T-helper 1 cell (primary cell): ENCODE measurements at places on chromosomes 16 and 17.

- DNase-seq = no peak
Observed at GRCh38 chr16:1089822-1090619, 6.0 kb downstream of the C1QTNF8 start.

GRCh38 chr17:2170023-2170422 is 115.1 kb downstream of the HIC1 start:
- no peak for DNase-seq

- no peak for DNase-seq
Observed at GRCh38 chr16:79687249-79688130, 87.0 kb upstream of the MAF start.

DNA sequence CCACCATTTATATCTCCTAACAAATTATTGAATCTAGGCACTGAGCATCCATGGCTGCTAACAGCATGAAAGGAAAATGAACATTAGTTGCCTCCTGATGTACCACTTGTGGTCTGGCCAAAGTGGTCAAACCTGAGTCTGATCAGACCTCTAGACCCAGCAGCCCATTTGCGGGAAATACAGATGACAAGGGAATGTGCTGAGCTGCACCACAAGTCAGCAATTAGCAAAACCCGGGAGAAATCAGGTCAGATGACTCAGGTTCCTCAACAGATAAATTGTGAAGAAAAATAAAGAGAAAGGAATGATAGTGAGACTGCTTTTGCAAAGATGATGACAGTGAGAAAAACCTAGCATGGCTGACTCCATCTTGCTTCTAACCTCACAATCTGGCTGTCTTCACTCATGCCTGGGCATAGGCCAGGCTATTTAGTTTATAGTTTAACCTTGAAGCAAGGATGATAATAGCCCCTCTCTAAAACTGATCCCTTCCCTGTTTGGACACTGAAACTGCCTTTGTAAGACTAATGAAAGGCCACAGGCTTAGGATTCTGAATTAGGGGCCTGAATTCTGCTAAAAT is 142.7 kb upstream of the ASIC2 start:
- DNase-seq = no peak

DNA sequence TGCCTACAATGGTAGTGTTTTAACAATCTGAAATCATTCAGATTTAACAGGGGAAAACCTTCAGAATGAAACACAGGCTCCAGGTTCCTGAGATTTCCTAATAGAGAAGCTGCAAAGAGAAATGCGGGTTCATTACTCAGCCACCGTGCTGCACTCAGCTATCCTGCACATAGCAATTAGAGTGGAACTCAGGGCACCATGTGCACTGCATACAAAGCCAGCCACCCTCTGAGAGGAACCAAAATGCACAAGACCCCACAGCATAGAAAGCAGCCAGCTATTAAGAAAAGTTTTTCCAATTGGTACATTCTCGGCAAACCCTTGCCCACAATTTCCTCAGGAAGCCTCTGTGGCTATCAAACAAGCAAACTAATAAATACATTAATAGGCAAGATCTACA is 37.4 kb downstream of the TOM1L2 start:
- DNase-seq = no peak

GRCh38 chr17:77905766-77906165 is 52.7 kb upstream of the TNRC6C start:
- no peak for DNase-seq

DNA sequence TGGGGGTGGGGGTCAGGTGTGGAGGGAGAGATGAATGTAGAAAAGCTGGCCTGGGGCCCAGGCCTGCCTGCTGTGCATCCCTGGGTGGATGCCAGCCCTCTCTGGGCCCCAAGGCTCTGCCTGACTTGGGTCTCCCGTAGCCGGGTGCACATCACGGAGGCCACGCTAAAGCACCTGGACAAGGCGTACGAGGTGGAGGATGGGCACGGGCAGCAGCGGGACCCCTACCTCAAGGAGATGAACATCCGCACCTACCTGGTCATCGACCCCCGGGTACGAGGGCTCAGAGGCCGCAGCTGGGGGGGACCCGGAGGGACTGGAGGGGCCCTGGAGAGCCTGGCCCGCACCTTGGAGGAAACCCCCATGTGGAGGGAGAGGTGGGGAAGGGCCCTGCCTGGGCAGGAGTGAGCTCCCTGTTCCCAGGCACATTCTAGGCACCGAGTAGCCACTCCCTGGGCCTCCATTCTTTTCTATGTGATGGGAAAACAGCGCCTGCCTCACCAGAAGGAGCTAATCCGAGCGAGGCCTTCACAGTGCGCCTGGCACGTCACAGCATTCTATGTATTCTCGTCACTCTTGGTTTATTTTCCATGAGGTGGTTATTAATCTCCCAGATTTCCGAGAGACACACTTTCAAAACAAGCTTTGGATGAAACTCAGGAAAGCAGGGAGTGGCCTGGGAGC is 34.7 kb downstream of the ADCY7 start:
- no peak for DNase-seq

DNA sequence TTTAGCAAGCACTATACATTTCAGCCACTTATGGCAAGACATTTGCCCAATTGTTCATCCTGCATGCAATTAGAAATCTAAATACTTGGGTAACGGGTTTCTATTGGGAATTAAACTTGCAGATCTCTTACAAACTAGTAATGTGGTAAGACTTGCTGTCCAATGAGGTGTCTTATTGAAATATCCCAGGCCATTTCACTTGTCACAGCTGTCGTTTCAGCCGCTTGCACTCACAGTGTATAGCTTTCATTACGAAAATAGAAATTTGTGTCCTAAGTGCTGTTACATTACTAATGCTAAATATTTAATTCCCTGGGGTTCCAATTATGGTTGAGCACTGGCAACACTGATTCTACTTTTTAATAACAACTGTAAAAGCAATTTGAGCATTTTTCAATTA is 40.3 kb upstream of the IRX5 start:
- no peak for DNase-seq

DNA sequence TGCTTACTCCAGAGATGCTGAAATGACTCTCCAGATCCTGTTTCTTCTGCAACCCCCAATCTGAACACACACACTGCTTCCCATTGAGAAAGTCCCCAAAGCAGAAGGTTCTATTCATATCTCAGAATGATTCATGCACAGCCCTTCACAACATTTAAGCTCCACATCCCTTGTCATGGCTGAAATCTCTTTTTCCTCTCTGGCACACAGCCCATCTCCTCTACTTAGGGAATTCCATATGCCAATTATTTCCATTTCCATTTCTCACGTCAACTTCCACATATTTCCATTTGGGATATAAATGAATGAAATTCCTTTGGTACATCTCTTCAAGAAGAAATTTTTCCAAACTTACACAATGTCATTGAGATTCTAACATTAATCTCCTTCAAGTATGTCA is 119.6 kb downstream of the CDH11 start:
- DNase-seq = no peak

DNA sequence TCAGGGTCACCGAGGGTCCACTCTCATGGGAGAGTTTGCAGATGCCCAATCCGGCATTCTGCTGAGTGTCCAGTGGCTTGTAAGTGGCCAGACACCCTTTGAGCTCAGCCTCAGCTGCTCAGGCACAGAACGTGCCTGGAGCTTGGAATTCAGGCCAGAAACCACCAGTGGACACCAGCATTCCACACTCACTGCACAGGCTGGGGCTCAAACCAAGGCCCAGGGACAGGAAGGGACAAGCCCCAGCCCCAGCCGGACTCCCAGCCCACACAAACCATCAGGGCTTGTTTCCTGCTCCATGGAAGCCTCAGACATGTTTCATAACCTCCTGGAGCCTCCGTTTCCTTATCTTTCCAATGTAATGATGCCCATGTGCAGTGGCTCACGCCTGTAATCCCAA is 5.0 kb upstream of the NPRL3 start:
- DNase-seq = no peak

DNA sequence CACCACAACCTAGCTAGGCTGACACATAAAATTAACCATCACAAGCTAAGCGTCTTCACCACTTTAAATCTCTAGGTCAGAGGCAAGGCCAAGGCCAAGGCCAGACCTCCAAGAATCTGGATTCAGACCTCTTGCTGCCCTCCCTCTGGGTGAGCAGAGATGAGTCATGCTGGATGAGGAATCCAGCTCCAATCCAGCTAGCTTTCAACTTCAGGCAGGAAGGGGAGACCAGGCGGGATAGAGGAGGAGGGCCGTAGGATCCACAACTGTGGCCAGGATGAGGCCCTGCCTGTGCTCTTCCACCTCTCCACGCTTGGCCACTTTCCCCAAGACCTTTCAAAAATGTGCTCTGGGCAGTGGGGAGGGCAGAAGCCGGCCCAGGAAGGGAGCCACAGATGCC is 14.7 kb downstream of the LRRC75A start:
- no peak for DNase-seq

GRCh38 chr17:50169121-50169764 is 3.4 kb downstream of the SGCA start:
- no peak for DNase-seq

- DNase-seq = no peak
Observed at GRCh38 chr17:19454074-19454473, 43.0 kb downstream of the RNF112 start.

DNA sequence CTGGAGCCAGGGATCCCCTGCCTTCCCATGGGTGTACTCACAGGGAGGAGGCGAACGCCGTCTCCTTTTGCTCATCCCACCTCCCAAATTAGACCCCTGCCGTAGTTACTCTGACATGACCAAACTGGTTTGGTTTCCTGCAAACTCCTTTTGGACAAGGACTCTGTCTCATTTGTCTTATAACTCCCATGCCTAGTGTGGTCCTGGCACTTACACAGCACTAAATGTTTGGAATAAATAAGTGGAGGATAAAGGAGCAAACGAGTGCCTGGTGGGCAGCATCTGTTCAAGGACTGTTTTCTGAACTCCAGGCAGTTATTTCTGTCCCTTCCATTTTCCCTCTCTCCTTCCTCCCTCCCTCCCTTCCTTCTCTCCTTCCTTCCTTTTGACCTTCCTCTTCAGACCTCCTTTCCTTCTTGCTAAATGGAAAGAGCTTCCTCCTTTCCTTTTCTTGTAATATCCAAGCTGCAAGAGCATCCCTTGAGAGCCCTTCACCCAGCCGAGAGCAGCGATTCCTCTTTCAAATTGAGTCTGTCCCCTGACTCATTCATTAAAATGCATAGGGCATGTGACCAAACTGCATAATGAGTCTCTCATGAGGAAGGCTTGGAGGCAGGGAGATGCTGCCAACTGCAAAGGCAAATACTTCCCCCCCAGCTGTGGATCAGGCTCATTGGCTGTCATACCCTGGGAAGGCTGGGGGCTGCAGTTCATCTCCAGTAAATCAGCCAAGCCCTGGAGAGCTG is 36.8 kb downstream of the CHD9 start:
- peak; percentile 23 for DNase-seq

GRCh38 chr17:75679706-75680211 is 12.6 kb downstream of the SAP30BP start:
- DNase-seq = no peak

DNA sequence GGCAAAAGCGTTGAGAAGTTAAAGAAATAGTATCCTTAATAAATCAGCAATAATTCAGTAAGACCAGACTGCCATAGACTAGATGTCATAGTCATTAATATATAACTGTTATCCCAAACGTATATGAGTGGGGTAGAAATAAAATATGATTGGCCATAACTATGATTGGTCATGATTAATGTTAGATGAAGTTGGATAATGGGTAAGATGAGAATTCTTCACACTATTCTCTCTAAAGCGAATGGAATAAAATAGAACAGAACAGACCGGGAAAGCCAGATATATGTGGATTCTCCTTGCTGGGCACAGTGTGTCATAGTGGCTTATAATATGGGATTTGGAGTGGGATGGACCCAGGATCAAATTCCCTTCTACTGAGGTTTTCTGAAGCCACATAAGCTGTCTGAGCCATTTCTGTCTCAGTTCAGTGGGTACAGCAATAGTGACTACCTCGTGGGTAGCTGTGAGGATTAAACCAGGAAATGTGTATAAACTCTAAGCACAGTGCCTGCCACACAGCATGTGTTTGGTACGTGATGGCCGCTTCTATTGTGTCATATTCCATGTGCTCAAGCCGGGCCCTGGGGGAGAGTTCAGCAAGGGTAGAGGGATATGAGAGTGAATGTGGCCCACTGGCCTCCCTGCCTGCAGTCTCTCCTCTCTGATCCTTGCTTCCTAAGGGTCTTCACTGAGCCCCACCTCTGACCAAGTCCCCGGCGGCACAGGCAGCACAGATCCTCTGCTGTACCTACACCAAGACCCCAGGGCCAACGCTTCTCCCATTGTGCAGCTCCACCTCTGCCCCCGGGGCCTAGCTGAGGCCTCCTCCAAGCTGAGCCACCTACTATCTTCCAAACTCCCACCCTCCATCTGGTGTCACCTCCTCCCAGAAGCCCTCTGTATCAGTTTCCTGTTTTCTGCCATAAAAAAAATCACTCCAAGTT is 3.7 kb downstream of the CETP start:
- DNase-seq = no peak

- DNase-seq = no peak
Observed at GRCh38 chr16:74252329-74252728, 44.3 kb upstream of the PSMD7 start.

DNA sequence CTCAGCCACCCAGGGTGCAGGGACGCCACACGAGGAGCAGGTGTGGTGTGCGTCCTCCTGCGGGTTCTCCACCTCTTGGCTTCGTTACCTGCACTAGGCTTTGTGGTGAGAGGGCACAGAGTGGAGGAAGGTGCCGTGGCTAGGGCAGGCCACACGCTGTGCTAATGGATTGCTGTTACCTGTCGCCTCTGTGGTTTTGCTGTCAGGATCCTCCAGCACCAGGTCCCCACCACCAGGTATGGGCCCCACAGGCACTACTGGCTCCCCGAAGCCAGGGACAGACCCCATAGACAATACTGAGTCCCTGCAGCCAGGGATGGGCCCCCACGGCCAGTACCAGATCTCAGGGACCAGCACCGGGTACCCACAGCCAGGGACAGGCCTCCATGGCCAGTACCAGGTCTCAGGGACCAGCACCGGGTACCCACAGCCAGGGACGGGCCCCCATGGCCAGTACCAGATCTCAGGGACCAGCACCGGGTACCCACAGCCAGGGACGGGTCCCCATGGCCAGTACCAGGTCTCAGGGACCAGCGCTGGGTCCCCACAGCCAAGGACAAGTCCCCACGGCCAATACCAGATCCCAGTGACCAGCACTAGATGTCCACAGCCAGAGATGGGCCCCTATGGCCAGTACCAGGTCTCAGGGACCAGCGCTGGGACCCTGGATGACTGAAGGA is 315.6 kb downstream of the SEC14L1 start:
- DNase-seq = no peak

DNA sequence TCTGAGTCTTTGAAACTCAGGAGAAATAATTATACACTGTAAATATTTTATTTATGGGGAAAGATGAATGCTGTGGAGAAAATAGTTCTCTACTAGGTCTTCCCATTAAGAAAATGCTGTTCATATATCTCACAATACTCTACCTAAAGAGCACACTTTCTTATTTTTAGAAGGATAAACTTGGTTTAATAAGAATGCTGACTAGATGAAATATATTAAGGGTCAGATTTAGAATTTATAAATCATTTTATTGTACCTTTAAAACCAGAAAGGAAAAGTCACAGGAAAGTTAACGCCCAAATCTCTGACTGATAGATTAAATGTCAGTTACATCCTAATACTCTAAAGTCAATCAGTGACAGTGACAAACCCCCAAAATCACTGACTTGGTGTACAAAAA is 48.7 kb downstream of the SLC6A4 start:
- DNase-seq = no peak

- no peak for DNase-seq
Observed at GRCh38 chr16:4684763-4685162, 8.6 kb upstream of the NUDT16L1 start.
